ENCODE measurements at places on chromosomes 4 and X.

DNA sequence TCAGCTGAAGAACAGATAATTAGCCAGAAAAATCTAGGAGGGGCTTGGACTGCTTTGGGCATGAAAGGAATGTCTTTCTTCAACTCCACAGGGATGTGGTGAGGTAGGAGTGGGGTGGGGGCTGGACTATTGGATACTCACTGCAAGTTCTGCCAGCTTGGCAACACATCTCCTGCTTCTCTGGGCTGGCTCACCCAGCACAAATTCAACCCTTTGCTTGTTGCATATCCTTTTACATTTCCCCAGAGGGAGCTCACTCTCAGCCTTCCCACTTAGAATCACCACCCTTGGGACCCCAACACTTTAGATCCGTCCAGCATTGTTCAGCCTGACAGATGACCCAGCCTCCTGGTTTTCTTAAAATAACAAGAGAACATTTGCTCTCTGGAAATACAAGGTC is 120.6 kb downstream of the KDR start:
- DNase-seq = no peak

DNA sequence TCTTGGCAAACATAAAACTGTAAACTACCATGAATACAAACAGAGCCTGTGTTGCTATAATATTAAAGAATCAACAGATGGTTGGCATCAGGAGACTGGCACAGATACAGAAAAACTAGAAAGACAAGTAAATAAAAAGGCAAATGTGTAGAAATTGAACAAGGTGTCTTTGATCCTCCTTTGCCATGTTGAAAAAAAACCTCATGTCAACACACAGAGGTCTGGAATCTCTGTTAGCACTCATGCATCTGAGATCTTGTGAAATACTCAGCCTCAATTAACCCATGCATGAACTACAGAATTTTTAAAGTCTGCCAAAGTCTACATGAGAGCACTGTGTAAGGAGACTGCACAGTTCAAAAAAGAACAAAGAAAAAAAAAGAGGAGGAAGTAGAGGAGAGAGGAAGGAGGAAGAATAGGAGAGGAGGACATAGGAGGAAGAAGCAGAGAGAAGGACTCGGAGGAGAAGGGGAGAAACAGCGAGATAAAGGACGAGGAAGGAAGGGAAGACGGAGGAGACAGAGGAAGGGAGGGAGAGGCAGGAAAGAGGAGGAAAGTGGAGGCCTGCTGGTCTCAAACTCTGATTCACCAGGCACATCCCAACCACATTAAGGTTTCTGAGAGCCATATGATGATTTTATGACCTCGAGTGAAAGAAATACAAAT is 52.8 kb downstream of the PRDM5 start:
- peak; percentile 30 for DNase-seq

DNA sequence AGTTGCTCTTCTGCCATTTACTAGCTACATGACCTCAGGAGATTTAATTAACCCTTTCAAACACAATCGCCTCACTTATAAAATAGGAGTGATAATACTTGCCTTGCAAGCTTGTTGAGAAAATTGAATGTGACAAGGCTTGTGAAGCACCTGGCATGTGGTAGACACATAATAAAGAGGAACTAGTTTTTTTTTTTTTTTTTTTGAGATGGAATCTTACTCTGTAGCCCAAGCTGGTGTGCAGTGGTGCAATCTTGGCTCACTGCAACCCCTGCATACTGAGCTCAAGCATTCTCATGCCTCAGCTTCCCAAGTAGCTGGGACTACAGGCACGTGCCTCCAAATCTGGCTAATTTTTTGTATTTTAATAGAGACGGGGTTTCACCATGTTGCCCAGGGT is 73.7 kb upstream of the STIM2 start:
- DNase-seq = no peak

DNA sequence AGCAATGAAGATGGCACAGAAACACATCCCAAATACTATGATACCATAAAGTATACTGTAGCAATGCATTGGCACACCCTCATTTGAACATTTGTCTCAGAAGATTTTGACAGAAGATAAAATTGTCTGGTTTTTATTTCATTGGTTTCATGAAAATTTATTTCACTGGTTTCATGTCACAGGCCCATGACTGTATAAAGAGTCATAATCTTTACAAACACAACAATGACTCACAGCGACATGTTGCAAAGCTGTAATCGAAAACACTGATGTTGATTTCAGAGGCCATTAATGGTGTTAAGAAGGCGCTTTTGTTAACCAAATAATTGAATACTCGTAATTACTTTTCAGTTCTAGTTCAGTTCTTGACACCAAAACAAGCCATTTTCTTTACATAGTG is 8.1 kb upstream of the DTHD1 start:
- no peak for DNase-seq

DNA sequence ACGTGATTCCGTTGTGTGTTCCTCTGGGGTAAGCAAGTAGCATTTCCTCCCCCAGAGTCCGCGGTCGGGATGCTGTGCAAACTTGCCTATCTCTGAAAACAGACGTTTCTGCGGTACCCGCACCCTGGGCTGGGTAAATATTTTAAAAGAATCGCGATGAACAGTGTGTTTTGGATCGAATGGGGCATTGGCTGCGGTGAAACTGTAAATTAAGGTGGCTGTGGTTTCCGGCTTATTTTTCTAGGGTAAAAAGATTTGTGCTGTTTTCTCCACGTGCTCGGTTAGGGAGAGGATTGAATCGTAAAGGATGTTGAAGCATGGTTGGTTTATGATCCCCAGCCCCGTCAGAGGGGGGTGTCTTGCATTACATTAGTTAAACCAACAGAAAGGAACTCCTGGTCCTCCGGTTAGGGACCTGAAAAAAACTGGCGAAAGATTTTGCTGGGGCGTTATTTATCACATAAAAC is 1.2 kb downstream of the HHIP start:
- peak; percentile 54 for DNase-seq

GRCh38 chr4:71211748-71212147 is 127.1 kb upstream of the SLC4A4 start:
- no peak for DNase-seq

- no peak for DNase-seq
Measured at GRCh38 chr4:69058410-69059059, 37.7 kb upstream of the UGT2B7 start.

DNA sequence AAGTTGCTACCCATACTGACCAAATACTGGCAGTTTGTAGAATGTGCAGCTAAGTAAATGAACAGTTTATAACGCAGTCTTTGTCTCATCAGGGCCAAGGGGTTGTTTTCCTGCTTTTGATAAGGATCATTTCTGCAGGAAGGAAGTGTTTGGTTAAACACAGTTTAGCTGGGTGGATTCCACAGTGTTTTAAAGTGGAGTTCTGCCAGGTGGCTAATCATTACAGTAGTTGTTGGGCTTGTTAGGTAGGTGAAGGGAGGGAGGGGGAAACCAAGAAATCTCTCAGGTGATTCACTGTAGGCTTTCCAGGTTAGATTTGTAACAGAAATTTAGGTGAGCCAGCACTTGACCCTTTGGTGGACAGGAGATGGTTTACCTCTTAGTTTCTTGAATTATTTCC is 58.1 kb downstream of the FNIP2 start:
- DNase-seq = peak; percentile 71

- peak; percentile 31 for DNase-seq
Measured at GRCh38 chrX:78104447-78105176, 564 bp downstream of the PGK1 start.

DNA sequence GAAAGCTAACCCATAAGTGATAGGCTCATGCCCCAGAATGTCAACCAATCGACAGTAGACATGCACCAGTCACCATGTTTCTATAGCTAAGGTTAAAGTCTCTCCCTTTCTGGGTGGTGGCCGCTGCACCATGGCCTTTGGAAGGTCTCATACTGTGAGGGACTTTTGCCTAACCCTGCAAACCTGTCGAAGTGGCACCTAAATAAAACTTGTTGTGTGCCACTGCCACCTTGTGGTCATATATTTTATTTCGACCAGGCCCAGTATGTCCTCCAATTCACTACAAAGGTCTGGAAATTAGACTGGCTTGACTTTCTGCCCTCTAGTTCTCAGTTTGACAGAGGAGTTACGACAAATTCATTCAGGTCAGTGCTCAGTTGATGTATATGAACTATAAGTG is 163.1 kb downstream of the SMARCA1 start:
- DNase-seq = peak; percentile 15

DNA sequence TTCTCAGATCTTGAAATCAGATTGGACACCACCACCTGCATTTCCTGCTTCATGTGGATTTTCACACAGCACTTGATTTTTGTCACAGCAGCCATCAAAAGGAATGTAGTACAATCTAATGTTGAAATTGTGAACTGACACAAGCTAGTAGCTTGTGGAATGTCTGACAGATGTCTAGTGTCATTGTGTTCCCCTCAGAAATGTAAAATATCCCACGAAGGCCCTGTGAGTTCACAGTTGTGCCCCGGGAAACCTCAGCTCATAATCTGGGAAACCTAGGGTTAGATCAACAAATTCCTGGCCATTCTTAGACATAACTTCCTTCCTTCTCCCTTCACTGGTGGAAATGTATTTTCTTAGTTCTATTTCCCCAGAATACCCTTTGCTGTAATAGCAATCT is 205.7 kb downstream of the AR start:
- DNase-seq = peak; percentile 4

- no peak for DNase-seq
Measured at GRCh38 chr4:151489462-151490203, 80.7 kb downstream of the FHIP1A start.

- DNase-seq = no peak
Measured at GRCh38 chr4:20378181-20378580, 126.5 kb downstream of the SLIT2 start.

DNA sequence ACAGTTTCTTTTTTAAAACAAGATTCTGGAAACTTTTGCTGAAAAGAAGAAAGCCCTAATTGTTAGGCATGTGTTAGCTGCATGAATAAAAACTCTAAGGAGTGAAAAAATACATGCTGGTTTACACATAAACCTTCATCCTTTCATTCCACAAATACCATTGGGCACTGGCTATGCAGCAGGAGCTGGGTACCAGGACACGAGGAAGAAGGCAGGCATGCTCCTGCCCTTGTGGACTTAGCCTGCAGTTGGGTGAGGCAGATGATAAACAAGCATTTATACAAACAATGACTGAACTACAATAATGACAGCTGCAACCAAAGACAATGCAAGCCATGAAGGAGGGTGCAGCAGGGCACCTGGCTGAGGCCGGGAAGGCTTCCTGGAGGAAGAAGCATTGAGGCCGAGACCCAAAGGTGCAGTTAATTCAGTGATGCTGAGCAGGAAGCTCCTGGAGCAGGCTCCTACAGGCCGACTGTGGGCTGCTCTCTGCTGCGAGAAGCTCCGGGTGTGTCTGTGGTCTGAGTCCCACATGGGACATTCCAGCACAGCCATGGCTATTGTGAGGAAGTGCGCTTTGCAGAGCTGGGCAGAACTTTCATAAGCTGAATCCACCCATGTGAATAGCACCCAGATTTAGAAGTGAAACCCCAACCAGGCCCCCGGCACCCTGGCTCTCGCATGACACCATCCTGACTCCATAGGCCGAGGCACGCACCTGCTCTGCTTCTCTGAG is 44.0 kb upstream of the MXD4 start:
- DNase-seq = no peak

GRCh38 chr4:141027421-141027820 is 105.8 kb downstream of the RNF150 start:
- DNase-seq = no peak

GRCh38 chr4:127849505-127850234 is 31.0 kb upstream of the PLK4 start:
- DNase-seq = no peak

DNA sequence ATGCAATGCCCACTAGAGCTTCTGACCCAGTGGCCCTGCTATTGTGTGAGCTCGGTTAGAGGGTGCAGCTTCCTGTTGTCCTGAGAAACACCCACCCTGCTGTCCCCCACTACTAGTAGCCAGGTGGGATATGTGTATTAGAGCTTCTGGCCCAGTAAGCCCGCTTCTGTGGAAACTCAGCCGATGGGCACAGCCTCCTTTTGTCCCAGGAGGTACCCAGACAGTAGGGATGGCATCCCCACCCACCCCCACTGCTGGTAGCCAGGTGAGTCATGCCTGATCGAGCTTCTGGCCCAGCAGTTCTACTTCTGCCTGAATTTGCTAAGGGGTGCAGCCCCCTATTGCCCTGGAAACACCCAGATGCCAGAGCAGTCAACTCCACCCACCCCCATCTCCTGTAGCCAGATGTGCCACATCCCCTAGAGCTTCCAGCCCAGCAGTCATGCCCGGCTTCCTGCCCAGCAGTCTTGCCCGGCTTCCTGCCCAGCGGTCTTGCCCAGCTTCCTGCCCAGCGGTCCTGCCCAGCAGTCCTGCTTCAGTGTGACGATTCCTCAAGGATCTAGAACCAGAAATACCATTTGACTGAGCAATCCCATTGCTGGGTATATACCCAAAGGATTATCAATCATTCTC is 162.7 kb upstream of the KLF8 start:
- DNase-seq = no peak

GRCh38 chr4:6751611-6752485 is 30.7 kb upstream of the KIAA0232 start:
- no peak for DNase-seq

All from renal pelvis (tissue), 12 donors.